Amniotic stem cell (primary cell): ENCODE measurements at places on chromosomes 12 and 14.

- no peak for DNase-seq
Measured at GRCh38 chr12:116135209-116135930, 142.1 kb downstream of the MED13L start.

DNA sequence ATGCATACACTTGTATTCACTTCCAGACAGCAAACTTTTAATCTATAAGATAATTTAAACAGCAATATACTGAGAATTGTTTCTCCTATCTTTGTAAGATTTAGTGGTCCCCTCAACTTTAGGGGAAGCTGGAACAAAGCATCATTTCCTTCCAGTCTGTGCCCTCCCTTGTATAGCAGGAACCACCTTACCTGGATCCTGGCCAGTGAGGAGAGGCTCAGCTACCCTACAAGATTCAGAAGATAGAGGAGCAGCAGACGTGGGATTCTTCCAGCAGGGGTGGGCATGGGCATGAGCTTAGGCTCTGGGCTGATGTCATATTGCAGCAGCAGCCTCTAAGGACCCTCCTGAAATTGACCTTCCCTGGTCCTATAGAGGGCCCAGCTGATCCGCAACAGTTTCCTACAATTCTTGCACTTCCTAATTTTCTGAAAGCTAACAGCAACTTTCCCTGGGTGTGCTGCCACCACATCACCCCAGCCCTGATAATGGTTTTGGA is 21.3 kb downstream of the MOK start:
- DNase-seq = no peak

GRCh38 chr12:63154560-63154959 is 3.6 kb upstream of the AVPR1A start:
- no peak for DNase-seq

- no peak for DNase-seq
Measured at GRCh38 chr12:52331833-52332232, 10.6 kb upstream of the KRT83 start.

GRCh38 chr14:29310210-29310609 is 543.6 kb downstream of the FOXG1 start:
- no peak for DNase-seq

GRCh38 chr14:94421316-94421715 is 31.3 kb downstream of the SERPINA11 start:
- DNase-seq = no peak

DNA sequence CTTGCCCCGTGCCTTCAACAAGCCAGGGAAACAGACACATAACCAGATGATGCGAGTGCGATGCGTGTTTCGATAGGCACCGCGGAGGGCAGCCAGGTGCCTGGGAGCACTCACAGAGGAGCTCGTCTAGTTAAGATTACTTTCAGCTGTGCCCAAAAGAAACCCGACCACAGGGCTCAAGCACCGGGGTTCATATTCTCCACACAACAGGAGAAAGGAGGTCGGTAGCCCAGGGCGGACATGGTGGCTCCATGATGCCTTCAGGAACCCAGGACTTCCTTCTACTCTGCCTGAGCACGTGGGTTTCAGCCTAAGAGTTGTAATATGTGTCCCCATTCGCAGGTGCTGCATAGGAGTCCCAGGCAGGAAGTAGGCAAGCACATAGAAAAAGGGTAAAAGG is 53.7 kb upstream of the DDX11 start:
- DNase-seq = no peak

GRCh38 chr12:2297004-2297403 is 244.2 kb downstream of the CACNA1C start:
- DNase-seq = no peak

DNA sequence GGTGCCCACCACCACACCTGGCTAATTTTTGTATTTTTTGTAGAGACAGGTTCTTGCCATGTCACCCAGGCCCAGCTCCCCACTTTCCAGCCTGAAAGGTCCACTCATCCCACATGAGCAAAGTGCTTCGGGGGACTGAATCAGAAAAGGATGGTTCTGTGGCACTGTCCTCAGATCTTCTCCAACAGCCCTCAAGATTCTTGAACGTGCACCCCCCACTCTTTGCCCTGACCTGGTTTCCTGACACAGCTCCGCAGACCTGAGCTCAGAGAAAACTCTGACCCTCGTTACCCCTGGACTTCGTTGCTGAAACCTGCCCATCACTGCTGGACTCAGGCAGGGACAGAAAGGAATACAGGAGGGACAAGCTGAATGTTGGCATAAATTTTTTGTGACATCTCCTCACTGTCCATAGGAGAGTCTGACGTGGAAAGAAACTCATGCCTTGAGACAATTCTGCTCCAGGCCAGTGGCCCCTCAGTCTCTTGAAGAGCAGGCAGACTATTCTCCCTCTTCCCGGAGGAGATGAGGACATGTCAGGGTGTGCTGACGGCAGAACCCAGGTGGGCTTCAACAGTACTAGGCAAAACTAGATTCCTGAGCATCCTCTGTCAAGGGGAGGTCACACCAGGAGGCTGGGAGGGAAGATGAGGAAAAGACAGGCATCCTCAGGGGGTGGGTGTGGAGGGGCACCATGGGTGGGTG is 149.3 kb downstream of the DPF3 start:
- DNase-seq = no peak

DNA sequence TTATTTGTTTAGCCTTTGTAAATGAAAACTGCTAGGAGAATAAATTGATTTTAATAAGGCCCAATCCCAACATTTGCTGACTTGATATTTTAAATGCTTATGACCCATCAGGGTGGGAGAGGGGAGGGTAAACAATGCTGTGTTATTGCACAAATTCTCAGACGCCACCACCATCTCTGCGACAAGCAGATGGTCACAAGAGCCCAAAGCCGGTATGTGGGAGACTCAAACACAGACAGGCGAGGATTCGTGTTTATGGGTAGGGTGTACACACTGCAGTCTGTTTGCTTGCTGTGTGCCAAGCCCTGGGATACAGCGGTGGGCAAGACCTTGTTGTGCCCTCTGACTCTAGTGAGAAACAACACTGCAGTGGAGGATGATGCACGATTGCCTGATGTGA is 39.2 kb upstream of the PWP1 start:
- no peak for DNase-seq

DNA sequence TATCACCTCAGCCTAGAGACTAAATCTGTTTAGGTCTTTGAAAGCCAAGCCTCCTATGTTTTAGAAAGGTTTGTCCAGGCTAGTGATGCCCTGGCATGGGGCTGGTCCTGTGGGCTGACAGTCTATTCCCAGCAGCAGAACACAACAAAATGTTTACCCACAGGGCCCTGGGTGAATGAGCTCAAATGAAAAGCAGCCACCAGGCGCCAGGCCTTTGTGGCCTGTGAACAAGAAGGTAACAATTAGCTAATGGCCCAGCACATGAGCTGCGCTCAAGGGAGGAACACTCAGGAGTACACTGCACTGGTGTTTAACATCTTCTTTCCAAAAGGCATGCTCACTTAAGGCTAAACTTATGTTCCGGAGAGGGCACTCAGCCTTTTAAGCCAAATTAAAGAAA is 202.2 kb downstream of the MON2 start:
- no peak for DNase-seq

DNA sequence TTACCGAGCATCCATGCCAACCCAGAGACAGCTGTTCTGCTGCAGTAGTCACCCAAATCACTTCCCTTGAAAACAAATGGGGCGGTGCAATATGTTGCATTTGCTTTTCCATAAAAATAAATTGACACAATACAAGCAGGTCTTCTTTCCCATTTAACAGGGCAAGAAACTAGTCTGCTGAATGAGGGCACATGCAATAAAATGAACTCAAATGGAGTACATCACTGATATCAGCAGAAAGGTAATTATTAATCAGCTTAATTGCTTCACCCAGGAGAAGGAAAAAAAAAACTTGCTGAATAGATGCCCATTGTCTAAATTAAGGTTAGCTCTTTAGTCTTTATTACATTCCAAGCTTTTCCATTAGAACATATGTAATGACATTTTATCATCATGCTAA is 175.1 kb upstream of the GZMB start:
- no peak for DNase-seq

DNA sequence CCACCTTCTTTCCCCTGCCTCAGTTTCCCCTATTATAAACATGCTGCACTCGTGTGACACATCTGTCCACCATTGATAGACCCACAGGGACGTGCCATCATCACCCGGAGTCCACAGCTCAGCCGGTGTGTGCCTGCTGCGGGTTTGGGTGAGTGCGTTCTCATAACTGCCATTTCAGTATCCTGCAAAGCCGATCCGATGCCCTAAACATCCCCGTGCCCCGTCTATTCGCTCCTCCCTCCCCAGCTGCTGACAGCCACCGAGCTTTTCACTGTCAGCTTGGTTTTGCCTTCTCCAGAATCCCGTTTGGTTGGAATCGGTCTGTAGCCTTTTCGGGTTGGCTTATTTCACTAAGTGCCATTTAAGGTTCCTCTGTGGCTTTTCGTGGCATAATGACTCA is 3.9 kb downstream of the LRCOL1 start:
- no peak for DNase-seq

DNA sequence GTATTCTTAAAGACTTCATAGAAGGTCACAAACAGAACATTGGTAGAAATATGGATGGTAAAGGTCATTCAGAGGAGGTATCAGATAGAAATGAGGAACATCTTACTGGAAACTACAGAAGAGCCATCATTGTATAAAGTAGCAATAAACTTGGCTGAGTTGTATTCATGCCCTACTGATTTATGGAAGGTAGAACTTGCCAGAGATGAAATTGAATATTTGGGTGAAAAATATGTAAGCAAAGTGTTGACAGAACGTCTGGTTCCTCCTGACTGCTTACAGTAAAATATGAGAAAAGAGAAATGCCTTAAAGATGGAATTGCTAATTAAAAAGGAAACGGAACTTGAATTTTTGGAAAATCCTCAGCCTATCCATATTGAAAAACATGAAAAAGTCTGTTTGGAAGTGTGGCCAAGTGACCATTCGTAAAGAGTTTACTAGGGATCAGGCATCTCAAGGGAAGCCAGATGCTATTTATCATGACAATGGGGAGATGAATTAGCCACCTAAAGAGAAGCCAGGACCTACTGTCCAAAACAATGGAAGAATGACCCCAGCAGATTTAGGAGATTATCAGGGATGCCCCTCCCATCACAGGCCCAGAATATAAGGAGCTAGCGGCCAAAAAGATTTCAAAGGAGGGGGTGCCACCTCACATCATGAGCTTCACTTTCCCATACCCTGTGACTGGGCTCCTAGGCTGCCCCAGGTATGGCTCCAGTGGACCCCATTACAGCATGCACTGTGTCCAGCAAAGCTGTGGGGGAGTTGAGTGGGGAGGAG is 189.3 kb downstream of the ITPR2 start:
- DNase-seq = no peak

DNA sequence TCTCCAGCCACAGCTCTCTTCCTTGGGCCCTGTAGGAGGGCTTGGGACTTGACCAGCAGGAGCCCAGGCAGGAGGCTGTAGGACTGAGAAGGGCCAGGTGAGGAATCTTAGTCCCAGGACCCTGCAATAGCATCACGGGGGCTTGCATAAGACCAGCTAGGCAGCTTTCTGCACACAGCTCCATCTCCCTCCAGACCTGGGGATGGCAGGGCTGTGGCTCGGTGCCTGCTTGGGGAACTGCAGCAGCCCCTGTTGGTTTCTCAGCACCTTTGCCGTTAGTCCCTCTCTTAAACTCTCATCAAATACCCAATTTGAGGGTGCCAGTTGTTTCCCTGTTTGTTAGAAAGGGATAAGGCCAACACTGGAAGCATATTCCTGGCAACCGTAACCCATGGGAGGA is 14.3 kb downstream of the DIO3 start:
- no peak for DNase-seq

DNA sequence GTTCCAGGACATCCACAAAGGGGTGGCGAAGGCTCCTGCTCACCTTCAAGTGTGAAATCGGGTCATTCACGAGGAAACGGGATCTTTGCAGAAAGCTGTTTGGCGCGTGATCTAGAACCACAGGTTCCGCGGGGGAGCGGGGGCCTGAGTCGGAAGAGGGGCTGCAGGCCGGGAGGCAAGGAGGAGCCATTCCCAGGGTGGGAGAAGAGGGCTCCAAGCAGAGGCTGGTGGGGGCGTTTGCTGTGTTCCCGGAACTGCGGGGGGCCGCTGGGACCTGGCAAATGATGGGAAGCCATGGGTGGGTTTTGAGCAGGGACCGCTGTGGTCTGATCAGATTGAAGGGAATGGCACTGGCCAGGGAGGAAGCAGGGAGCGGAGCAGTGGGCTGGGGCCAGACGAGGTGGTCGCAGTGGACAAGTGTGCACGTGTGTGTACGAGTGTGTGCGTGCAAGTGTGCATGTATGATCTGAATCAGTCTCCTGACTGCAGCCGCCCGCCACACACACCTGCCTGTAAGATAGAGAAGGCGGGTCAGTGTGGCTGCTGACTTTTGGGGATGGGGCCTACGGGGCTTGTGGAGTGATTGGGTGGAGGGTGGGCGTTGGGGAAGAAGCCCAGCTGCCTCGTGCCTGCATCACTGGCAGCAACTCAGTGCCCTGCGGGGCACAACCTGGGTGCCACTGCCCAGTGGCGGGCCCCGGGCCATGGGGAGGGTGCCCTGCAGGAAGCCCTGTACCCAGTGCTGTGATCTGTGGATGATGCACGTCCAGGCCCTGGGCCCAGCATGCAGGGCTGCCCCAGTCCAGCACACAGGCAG is 141.9 kb downstream of the KIF26A start:
- DNase-seq = no peak

GRCh38 chr12:81564237-81564636 is 194.9 kb downstream of the PPFIA2 start:
- DNase-seq = no peak

- no peak for DNase-seq
Measured at GRCh38 chr14:92750994-92751400, 2.6 kb upstream of the LGMN start.

DNA sequence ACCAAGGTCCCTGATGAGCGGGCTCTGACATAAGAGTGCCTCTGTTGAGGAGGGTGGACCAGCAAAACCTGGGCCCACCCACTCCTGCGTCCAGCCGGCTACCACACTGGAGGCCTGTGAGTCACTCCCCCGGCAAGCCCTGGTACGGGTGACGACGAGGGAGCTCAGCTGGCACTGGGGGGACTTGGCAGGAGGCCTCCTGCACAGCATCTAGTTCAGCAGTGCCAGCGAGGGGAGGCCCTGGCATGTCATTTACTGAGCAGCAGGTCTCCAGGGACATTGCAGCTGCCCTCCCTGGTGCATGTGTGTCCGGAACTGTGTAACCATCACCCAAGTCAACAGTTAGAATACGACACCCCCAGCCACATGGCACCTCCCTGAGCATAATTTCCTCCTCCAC is 24.4 kb downstream of the CD9 start:
- DNase-seq = no peak

DNA sequence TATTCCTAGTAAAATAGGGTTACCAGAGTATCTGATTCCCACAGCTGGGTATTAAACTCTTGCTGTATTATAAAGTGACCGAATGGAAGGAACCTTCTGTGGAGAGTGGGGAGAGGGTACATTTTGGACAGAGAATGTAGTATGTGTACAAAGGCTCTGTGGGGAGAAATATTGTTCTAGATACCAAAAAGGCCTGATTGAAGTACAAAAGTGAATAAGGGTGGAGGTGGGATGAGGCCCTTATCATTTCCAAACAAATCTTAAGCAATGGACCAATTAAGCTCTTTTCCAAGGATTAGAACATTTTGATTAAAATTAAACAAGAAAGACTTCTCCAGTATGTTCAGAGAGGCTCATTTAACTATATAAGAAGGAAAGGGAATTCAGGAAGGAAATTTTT is 20.4 kb downstream of the EID3 start:
- no peak for DNase-seq
